ENCODE measurements at places on chromosomes 13 and 19. TPM values are rescaled to one million over a fixed set of nuclear protein-coding genes. Genes with fewer than 3 reads are reported as not detected.

DNA sequence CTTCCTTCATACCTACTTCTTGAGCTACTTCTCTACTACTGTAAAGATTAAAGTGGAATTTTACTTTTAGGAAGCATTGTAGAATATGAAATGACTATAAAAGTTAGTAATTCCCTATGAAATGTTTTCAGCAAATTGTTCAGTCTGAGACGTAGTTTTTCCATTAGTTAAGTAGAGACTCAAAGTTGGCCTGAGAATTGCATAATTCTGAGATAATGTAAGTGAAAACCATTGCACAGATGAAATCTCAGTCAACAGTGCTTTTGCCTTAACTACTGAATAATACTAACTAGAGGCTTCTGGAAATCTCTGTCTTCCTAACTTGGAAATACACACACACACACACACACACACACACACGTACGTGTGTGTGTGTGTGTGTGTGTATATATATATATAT lies 125.9 kb downstream of the FGF14 start:
- DNase-seq = no peak

The ETFB gene
- 59.8 TPM for total RNA-seq

GRCh38 chr13:97308735-97309429 lies 86.7 kb downstream of the MBNL2 start:
- DNase-seq = no peak

DNA sequence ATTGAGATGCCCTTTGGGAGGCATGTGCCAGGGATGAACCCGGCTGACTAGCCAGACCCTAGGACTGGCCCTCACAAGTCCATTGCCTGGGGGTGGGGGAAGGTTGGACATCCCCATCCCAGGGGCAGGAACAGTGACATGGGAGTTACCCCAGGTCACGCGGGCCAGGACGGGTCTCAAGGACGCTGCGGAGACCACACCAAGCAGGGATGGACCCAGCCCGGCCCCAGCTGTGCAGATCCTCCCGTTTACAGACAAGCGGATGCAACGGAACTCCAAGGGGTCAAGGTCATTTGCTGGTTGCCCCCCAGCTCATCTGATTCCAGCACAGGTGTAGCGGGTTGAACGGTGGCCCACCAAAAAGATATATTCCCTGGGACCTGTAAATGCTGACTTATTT lies 20.0 kb downstream of the F2RL3 start:
- DNase-seq = no peak

GRCh38 chr13:59746291-59746962 lies 417.3 kb downstream of the DIAPH3 start:
- DNase-seq = no peak

DNA sequence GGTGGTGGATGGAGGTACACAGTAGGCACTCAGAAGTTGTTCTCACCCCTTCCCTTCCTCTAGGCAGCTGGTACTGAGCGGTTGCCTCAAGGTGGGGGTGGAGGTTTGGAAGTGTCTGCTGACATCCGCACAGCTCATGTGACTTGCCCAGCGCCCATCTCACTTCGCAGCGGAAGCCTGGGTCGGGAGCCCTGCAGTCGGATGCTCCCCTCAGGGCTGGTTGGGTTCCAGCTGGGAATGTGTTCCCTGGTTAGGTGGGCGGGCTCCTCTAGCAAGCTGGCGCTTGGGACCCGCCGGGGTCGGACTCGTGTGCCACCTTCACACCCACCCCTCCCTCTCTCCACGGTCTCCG lies 10.2 kb downstream of the PPP1R37 start:
- peak; percentile 65 for DNase-seq

DNA sequence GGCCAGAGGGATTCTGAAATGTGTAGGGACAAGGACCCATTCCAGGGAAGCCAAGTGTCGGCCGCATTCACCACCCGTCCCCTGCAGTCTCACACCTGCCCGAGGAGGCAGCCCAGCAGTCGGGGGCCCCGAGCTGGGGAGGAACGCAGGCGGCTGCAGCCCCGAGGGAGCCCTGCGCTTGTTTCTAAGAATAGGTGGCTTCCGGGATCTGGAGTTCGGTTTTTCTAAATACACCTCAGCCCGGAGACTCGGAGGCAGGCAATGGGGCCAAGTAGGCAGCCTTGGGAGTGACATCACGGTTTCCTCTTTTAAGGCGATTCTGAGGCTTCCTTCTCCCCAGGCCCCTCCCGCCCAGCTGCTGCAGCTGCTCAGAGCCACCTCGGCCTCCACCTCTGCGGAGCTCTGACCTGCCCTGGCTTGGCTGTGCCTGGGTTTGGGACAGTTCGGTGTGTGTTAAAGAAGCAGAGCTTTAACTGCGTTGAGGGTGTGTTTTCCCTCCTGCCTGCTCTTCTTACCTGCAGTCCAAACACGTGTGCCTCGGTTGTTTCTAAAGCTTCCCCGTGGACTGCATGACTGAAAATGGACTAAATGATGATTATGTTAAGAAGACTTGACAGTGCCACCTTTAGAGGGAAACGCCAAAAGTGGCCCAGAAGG lies 80.5 kb downstream of the COL4A2 start:
- no peak for DNase-seq

The DKKL1 gene
- total RNA-seq = 0.92 TPM

The ENOX1 gene
- 2.0 TPM for total RNA-seq

The NOVA2 gene
- total RNA-seq = 18.8 TPM

- DNase-seq = no peak
Measured at GRCh38 chr13:51041126-51041525, 69.9 kb downstream of the C13orf42 start.

The EFNB2 gene
- 47.0 TPM for total RNA-seq

GRCh38 chr13:51910508-51910907 lies 48.7 kb downstream of the CCDC70 start:
- DNase-seq = no peak

DNA sequence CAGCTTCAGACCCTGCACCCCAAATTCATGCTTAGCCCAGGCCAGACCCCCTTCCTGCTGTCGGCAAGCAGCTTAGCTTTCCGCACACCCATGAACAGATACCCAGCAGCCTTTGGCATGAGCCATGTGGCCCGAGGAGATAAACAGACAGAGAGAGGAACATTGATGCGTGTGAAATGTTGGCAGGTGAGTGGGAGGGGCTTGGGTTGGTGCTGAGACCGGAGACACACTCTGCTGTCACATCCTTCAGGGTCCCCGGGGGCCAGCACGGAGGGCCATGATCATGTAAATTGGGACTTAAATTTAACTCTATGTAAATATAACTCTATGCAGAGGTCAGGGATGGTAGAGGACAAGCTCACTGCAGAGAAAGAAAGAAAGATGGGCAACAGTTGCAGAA lies 1.5 kb downstream of the CD22 start:
- DNase-seq = no peak

GRCh38 chr13:34044041-34044440 lies 226.1 kb downstream of the RFC3 start:
- no peak for DNase-seq

DNA sequence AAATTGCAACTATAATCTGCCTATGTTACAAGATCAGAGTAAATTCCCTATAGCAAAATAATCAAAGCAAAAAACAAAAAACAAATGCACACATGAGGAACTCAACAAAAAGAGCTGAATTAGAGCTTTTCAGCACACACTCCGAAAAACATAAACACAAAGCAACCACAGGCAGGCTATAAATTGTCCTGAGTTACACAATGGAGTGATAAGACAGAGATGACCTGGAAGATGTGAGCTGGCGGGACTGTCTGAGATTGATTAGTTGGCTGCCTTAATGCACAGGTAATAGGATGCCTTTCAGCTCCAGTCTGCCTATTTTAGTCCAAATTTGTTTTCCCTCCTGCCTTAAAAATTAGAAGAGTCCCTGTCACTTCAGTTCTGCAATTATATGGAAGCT lies 159.0 kb upstream of the FNDC3A start:
- DNase-seq = no peak

The GDF15 gene
- 21.2 TPM for total RNA-seq

GRCh38 chr19:38845374-38846024 lies 4.3 kb downstream of the HNRNPL start:
- no peak for DNase-seq

DNA sequence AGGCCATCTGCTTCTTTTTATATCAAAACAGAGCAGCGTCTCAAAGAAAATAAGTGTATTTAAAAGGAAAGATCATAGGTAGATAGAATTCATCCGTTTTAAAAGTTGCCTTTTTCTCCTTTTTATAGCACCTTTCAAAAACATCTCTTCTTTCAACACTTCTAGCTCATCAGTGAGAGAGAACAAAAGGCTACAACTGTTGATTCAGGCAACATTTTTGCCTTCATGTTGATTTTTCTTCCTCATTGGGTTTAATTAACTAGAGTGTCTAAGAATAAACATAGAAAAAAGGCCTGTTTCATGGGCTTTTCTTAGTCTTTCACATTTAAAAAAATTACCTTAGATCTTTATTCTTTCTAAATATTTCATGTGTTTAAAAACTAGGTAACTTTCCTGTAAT lies 13.6 kb downstream of the COL4A2 start:
- no peak for DNase-seq

GRCh38 chr13:22883956-22884355 lies 296.8 kb upstream of the SGCG start:
- DNase-seq = no peak

The PGLYRP1 gene
- 3.0 TPM for total RNA-seq

GRCh38 chr13:33008946-33009722 lies 7.1 kb upstream of the KL start:
- DNase-seq = no peak

- no peak for DNase-seq
Measured at GRCh38 chr13:40206241-40207000, 460.0 kb downstream of the FOXO1 start.

DNA sequence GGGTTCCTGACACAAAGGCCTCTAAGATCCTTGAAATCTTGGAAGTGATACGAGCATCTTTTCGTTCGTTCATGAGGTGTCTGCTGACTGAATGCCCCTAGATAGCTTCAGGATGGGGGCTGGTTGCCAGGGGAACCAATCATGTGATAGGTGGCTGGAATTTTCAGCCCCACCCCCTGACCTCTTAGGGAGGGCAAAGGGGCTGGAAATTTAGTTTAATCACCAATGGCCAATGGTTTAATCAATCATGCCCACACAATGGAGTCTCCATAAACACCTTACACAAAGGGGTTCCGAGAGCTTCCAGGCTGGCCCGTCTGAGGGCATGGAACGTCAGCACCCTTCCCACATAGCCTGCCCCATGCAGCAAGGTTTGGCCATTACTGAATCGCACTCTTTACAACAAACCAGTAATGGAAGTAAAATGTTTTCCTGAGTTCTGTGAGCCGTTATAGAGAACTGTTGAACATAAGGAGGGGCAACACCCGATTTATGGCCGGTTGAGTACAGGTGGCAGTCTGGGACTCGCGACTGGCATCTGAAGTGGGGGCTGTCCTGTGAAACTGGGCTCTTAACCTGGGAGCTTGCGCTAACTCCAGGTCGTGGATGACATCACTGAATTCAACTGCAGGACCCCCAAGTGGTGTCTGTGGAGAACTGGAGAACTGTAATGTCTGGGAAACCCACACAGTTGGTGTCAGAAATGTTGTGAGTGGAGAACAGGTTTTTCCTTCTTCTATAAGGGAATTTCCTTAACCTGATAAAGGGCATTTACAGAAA lies 25.6 kb downstream of the MLLT1 start:
- DNase-seq = peak; percentile 11

The OR10H1 gene
- total RNA-seq = not detected
